ENCODE measurements at places on chromosomes 4 and X.

DNA sequence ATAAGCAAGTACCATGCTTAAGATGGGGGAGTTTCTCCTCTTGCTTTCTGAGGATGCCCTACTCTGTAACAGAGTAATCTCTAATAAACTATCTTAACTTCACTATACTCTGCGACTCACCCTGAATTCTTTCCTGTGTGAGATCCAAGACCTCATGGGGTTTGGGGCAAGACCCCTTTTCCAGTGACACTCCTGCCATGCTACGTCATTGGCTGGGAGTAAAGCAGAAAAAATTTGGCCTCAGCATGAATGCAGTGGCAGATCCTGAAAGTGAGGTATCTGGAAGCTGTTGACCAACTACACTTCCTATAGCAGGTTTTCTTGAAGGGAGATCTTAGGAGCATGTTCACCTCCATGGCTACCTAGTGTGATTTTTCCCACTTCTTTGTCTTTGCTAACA lies 109.1 kb upstream of the MED14 start:
- no peak for DNase-seq

DNA sequence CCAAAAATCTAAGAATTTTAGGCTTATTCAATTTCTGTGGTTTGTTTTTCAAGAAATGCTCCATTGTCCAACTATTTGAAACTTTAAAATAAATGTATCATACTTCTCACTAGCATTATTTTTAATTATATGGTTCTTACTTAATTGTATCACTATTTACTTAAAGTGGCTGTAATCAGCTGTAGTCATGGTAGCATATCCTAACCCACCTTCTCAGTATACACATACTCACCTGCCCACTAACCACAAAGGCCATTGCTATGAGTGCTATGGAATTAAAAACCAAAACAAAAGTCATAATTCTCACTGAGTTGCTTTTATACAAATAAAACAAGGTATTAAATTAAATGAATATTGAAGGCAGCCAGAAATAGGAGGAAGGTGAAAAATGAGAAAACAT lies 5.0 kb downstream of the FBXO8 start:
- DNase-seq, result no peak

GRCh38 chr4:182914357-182914756 lies 2.8 kb downstream of the DCTD start:
- DNase-seq, result no peak

DNA sequence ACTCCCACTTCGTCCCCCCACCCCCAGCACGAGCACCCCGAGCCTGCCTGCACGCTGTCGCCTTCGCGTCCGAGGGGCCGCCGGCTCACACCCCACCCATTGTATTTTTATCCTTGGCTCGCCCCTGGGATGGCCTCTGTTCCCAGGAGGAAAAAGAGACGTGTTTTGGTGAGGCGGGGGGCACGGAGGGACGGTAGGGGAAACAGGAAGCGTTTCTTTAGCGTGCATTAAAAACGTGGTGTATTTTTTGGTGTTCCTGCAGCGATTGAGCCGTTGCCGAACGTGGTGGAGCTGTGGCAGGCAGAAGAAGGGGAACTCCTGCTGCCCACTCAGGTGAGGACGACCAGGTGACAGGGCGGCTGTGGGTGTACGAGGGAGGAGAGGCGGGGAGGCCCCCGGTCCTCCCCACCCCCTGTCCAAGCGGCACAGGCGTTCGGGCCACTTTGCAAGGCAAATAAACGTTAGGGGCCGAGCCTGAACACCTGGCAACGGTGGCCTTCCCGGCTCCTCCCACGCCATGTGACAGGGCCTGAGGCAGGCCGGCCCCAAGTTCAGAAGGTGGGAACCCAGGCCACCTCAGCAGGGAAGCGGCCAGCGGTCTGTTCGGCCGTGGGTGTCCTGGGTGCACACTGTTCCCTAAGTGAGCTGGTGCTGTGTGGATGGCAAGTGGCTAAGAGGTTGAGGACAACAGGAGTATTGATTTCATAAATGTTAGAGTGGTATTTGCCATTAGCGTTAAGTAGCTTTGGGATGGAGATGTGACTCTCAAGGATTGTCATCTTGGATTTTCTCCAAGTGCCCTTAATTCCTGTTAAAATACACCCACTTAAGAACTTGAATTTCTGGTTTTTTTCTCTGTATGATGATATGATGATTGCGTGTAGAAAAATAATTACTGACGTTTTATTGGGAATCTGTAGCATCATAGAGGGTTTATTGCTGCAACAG lies 1.1 kb downstream of the TMEM131L start:
- peak; percentile 69 for DNase-seq

- no peak for DNase-seq
These were observed 71.4 kb upstream of the DCAF12L2 start for GRCh38 chrX:126237524-126237923.

GRCh38 chrX:34112459-34112858 lies 19.7 kb downstream of the FAM47A start:
- no peak for DNase-seq

DNA sequence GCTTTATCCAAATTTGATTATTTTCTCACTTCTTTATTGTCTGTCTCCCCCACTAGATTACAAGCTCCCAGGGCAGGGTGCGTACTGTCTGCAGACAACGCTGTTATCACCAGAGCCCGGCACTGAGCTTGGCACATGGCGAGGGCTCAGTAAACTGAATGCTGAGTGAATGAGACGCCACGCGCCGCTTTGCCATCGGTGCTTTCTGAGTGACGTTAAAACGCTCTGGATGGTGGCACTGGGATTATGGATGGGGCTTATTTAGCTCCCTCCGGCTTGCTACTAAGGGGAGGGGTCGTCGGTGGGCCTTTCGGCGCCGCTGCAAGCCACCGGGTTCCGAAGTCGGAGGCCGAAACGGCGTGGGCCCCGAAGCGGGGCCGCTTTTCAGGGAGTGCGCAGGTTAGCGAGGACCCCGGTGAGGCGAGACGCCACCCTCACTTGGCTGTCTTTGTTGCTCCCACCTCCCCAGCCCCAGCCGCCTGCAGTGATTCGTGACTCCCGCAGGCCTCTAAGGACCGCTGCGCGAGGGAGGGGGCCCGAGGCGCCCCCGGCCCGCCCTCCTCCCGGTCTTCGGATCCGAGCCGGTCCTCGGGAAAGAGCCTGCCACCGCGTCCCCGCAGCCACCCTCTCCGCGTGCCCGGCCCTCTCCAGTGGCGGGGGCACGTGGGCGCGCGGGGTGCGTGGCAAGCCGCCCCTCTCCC lies 569 bp upstream of the FHL1 start:
- DNase-seq, result peak; percentile 49

GRCh38 chr4:145075742-145076468 lies 22.1 kb downstream of the ANAPC10 start:
- no peak for DNase-seq

DNA sequence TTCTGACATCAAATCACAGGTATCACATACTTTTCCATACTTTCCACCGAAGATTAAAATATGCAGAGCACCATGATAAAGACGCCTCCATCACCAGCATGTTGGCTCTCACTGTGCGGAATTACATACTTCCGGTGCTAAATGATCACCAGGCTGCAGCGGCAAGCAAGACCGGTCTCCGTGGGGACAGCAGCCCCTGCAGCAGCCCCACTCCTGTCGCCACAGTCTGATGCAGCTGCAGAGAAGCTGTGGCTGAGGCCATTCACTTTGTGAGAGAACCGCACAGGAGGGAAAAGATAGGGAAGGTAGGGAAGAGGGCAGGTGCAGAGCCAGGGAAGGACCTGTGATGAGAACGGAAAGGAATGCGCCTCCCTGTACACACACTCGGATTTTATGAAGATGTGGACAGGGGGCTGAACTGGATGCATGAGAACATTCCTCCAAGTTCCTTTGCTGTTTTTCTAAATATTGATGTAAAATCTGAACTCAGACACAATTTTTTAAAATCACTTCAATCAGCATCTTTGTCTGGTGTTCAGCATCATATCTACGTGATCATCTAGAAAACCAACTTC lies 38.3 kb downstream of the AFAP1 start:
- no peak for DNase-seq

- DNase-seq, result no peak
These were observed 404.2 kb downstream of the KCNIP4 start for GRCh38 chr4:21544415-21544814.

DNA sequence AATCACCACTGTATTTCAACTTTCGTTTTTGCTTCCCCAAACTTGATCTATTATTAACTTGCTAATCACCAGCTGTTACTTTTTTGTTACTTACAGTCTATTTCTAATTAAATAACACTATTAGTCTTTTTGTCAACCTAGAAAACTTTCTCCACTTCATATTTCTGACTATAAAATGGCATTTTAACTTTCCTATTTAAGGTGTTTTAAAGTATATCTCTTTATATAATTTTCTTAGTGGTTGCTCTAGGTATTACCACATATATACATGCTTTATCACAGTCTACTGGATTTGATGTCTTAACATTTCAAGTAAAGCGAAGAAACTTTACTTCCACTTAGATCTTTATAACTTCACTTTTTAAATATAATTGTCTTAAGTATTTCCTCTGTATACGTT lies 421.2 kb downstream of the DCAF12L2 start:
- no peak for DNase-seq

GRCh38 chrX:14851526-14851925 lies 21.3 kb downstream of the FANCB start:
- no peak for DNase-seq

GRCh38 chrX:45592101-45592500 lies 391.4 kb upstream of the DIPK2B start:
- no peak for DNase-seq

- no peak for DNase-seq
These were observed 15.9 kb downstream of the SETD7 start for GRCh38 chr4:139540161-139540560.

DNA sequence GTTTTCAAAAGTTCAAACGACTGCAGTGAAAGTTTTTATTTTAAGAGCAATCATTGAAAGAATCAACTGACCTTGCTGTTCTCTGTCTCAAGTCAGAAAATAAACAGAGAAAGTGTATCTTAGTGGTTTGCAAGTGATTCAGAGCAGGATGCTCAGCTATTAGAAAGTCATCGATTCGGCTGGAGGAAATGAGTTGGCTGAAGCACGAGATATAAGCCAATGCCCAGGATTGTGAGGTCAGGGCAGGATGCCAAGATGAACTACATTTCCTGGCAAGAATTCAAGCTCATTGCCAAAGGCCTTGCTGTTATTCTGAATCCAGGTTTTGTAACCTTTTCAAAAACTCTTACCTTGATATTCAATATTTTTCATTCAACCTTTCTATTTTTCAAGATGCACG lies 541.4 kb upstream of the BOD1L1 start:
- DNase-seq, result no peak

- DNase-seq, result no peak
These were observed 3.4 kb downstream of the RAB33B start for GRCh38 chr4:139457318-139457717.

DNA sequence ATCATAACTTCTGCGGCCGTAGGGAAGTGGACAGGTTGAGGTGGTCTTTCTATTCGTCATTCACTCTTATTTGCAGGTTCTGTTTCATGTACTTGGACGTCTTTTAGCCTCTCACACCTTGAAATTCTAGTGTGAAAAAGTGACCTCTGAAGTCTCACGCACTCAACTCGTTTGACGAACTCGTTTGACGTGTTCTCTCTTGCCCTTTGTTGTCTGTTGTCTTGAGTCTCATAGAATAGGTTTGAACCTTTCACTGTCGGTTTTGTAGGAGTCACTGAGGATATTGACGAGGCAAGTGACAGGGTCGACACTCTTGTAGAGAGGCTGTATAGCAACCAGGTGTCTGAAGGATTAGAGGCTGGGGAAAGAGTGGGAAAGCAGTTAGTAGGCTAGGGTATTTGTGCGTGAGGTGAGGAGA lies 1.1 kb upstream of the PGRMC2 start:
- no peak for DNase-seq

- peak; percentile 37 for DNase-seq
These were observed 51.5 kb upstream of the TRPC3 start for GRCh38 chr4:122003335-122003734.

DNA sequence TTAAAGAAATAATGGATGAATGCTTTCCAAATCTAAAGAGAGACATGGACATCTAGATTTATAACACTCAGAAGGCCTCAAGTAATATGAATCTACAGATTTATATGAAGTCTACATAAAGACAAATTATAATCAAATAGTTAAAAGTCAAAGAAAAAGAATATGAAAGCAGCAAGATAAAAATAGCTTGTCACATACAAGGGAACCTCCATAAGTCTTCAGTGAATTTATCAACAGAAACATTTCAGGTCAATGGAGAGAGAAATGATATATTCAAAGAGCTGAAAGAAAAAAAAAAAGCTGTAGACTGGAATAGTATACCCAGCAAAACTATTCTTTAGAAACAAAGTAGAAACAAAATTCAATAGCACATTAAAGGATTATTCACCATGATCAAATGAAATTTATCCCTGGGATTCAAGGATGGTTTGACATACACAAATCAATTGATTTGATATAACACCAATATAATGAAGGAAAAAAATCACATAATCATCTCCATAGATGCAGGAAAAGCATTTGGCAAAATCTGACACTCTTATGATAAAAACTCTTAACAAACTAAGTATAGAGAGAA lies 346.6 kb upstream of the PABPC4L start:
- no peak for DNase-seq

DNA sequence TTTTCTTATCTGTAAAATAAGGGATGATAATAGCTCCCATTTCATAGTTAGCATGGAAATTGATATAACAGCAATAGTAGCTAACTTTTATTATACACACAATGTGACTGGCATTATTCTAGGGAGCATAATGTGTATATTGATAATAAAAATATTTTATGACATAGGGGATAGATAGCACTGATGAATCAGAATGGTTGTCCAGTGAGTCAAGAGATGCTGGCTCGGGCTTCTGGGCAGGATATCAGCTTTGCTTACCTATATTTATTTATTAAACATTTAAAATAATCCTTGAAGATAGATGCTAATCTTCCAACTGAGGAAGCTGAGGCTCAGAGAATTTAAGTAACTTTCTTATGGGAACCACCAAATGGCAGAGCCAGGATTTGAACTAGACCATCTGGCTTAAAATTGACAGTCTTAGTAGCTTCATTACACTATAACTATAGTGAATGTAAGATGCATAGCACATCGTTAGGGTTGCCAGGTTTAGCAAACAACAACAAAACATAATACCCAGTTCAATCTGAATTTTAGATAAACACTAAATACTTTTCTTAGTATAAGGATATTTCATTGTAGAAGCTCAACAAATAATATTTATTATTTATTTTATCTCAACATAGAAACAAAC lies 2.7 kb downstream of the AFP start:
- no peak for DNase-seq

DNA sequence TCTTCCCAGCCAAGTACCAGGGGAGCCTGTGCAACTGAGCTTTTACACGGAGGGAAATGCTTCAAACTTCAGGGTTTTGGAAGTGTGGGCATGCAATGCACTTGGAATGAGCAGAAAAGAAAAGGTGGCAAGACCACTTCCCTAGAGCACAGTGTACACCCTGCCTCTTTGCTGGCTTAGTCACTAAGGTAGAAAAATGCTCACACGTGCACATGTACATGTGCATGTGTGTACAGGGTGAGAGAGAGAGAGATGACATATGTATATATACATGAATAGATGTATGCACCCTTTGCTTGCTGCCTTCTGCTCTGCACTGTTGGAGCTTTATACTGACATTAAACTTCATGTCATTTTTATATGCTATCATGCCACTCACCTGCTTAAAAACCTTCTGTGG lies 7.9 kb upstream of the KLF3 start:
- DNase-seq, result no peak

GRCh38 chr4:61200187-61200915 lies at the start of gene ADGRL3:
Gene ADGRL3 (plus strand): TSS chr4:61200326.
- DNase-seq, result no peak

- DNase-seq, result no peak
These were observed 169.2 kb upstream of the RPS6KA3 start for GRCh38 chrX:20435913-20436312.

Measured in activated T-cell treated with anti-CD3 and anti-CD28 coated beads, Interleukin-2, amount 50 U/mL, for 48 hours (primary cell).